ENCODE measurements at places on chromosomes 11 and 22. TPM values are rescaled to one million over a fixed set of nuclear protein-coding genes. Genes with fewer than 3 reads are reported as not detected.

DNA sequence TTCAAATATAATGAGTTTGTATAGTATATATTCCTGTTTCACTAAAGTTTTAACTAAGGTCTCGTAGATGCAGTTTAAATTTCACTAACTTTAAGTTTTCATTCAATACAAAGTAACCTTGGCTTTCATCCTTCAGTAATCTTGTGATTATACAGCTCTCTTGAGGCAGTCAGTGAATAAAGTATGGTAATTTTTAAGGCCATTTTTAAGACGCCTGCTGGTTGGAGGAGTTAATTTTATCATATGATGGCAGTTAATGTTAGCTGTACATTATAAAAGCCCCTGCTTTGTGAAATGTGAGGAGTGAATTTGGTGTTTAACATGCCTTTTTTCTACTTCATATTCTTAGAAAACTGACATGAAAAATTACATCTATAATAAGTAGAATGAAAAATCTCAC, 163.6 kb downstream of the TMEM135 start:
- DNase-seq: no peak

The TNNT3 gene
- not detected for total RNA-seq

GRCh38 chr22:49021926-49022815, 805.5 kb downstream of the BRD1 start:
- DNase-seq: no peak

The SCGB2A2 gene
- not detected for total RNA-seq

GRCh38 chr22:23478175-23478574, 101.9 kb downstream of the IGLL1 start:
- DNase-seq: no peak

Measured in lung microvascular endothelial cell (primary cell).